Type B pancreatic cell (in vitro differentiated cells): ENCODE measurements at places on chromosomes 11 and 22. TPM values are rescaled to one million over a fixed set of nuclear protein-coding genes. Genes with fewer than 3 reads are reported as not detected.

- DNase-seq, result no peak
These were observed 165.0 kb downstream of the UVRAG start for GRCh38 chr11:75980031-75980430.

SEPTIN5 gene
- total RNA-seq, result 45.7 and 54.6 TPM in 2 replicates

DNA sequence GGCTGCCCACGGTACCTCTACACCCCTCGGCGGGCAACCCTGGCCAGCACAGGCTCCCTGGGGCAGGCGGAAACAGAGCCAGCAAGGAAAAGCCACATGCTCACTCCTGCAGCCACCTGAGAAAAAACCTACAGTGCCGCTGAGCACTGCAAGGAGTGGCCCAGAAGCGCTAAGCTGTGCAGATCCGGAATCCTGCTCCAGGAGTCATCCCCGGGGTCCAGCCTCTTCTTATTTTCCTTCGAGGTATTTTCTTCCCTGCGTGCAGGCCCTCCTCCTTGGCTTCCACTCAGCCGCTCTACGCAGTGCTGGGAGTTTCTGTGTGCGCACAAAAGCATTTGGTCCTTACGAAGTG is 81.0 kb downstream of the TRMU start:
- DNase-seq, result no peak

GRCh38 chr11:128492903-128493569 is 94.3 kb downstream of the ETS1 start:
- no peak for DNase-seq

SLC43A3 gene
- total RNA-seq, result 14.0 and 20.4 TPM in 2 replicates

RASGRP2 gene
- total RNA-seq, result 3.0 and 11.7 TPM in 2 replicates

MYBPC3 gene
- total RNA-seq, result 0.40 and 1.8 TPM in 2 replicates

DNA sequence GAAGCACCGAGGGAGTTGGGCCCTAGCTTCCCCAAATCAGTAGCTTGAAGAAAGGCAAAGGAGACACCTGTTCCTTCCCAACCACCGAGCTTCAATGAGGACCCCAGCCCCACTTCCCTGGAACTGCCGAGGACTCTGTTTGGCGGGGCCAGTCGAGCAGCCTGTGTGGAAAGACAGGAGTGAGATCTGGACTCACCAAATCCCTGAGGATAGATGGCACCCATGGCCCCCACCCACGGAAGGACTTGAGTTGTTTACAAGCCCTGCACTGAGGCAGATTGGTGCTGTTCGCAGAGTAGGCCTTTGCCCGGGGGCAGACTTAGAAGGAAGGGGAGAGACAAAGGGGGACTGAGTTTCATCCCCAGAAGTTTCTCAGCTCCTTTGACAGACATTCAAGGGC is 64.6 kb downstream of the FEZ1 start:
- no peak for DNase-seq

- DNase-seq, result no peak
These were observed 62.9 kb upstream of the CARD18 start for GRCh38 chr11:105202422-105202821.

GRCh38 chr11:78497293-78497692 is 77.4 kb downstream of the NARS2 start:
- DNase-seq, result no peak

CFAP68 gene
- total RNA-seq, result 24.0 and 29.5 TPM in 2 replicates

KCNJ11 gene
- total RNA-seq, result 18.6 and 25.4 TPM in 2 replicates
